Peyer's patch (tissue), 4 donors: ENCODE measurements at places on chromosomes 5 and 9. TPM values are rescaled to one million over a fixed set of nuclear protein-coding genes. Genes with fewer than 3 reads are reported as not detected.

Gene GAPT
- total RNA-seq: 0.57 TPM

Gene OSMR
- total RNA-seq: 12.6 TPM

Gene SETX
- total RNA-seq: 106 TPM

Gene INSL6
- not detected for total RNA-seq

Gene ECM2
- total RNA-seq: 13.4 TPM

Gene IL9
- total RNA-seq: not detected

DNA sequence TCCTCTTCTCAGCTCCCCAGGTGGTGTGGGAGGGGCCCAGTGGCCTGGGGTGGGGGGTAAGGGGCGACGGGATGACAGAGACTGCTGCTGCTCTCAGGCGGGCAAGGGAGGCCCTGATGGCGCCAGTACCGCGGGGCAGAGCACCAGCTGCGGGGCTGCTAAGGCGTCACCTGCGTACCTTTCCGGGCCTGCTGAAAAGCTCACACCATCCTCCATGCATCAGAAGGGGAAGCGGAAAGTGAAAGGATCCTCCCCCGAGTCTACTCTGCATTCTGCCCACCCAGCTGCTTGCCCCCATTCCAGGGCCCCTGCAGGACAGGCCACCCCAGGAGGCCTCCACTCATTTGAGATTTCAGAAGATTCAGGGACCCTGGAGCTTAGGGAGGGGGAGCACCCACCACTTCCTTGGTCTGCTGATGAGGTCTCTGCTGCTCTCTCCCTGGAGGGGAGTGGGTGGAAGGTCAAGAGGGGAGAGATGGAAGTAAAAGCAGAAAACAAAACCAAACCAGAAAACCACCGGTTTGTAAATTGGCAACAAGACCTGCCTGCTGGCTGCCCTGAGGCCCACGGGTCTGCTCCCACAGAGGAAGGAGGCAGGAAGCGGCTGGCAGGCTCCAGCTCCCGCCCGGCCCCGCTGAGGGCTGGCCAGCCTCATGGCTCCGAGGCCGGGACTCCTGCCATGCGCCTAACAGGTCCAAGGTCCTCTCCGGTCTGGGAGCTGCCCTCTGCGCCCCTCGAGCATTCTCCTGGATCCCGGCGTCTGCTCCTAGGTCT is 33.6 kb downstream of the PRRT1B start:
- DNase-seq: peak; percentile 78

DNA sequence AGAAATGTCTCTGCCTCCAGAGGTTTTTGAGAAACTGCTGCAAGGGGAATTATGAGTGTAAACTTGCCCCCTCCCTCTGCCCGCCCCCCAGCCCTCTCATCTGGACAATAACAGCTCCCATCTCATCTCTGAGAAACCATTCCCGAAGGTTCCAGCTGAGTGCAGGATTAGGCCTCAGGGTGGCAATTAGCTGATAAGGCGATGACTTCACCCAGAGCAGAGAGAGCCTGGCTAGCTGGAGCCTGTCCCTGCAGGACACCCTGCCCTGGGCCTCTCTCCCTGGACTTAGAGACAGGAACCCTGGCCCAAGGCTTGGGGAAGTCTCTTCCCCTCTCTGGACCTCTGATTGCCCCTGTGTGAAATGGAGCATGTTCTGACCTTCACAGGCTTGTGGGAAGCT is 45.7 kb upstream of the HAND1 start:
- DNase-seq: no peak

DNA sequence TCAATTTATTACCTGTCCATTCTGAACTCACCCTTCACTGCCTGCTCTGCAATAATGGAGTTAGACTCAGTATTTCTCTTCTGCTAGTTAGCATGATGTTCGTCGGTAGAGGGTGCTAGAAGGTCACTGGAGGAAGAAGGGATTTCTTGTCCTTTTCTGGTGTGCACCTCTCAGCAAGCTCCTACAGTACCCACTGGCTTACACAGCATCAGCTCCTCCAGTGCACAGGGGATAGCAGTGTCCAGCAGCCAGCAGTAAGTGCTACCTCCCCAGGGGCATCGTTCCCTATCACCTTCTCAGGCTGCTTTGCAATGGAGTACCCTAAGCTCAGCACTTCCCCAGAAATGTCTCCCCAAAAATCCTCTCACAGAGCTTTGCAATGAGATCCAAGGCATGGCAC is 45.9 kb upstream of the APC start:
- no peak for DNase-seq

DNA sequence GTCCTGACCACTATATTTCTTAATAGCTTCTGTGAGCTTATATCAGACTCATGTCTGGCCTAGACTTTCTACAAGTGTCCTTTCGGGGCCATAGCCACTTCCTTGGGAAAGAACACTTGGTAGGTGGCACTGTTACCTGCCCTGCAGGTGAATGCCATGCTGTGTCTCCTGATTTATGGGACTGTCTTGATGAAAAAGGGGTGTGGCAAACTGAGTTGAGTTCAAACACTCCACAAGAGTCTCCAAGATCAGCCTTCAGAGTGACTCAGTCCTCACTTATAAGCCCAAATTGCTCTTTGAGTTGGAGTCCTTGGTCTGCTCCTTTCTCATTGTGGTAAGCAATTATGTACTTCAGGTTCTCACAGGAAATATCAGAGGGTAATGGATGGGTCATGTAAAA is 9.9 kb upstream of the ANKHD1 start:
- DNase-seq: no peak

GRCh38 chr9:77028478-77028877 is 9.0 kb downstream of the FOXB2 start:
- no peak for DNase-seq

GRCh38 chr9:70465904-70466303 is 51.4 kb upstream of the KLF9 start:
- DNase-seq: no peak

GRCh38 chr5:53642061-53642460 is 81.6 kb downstream of the NDUFS4 start:
- DNase-seq: no peak

DNA sequence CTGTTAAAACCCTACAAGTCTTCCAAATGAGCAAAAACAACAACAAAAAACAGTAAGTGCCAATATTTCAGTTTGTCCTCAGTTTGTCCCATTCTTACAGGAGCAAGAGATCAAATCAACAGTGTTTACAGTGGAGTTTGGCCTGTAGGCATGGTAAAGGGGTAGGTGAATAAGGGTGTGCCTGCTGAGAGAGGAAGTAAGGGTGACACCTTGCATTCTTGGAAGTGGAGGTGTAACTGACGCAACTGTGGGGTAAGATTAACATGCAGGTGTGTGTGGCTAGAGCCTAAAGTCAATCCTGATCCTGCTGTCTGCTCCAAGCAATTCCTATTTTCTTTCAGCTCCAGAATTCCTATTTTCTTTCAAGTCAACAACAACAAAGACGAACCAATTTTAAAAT is 43.4 kb downstream of the PFDN1 start:
- peak; percentile 76 for DNase-seq

- DNase-seq: no peak
Measured at GRCh38 chr9:137493364-137494103, 34.4 kb upstream of the NSMF start.

- DNase-seq: no peak
Measured at GRCh38 chr5:96321345-96321744, 111.7 kb downstream of the PCSK1 start.

- no peak for DNase-seq
Measured at GRCh38 chr9:73597039-73597438, 445.4 kb downstream of the ANXA1 start.

DNA sequence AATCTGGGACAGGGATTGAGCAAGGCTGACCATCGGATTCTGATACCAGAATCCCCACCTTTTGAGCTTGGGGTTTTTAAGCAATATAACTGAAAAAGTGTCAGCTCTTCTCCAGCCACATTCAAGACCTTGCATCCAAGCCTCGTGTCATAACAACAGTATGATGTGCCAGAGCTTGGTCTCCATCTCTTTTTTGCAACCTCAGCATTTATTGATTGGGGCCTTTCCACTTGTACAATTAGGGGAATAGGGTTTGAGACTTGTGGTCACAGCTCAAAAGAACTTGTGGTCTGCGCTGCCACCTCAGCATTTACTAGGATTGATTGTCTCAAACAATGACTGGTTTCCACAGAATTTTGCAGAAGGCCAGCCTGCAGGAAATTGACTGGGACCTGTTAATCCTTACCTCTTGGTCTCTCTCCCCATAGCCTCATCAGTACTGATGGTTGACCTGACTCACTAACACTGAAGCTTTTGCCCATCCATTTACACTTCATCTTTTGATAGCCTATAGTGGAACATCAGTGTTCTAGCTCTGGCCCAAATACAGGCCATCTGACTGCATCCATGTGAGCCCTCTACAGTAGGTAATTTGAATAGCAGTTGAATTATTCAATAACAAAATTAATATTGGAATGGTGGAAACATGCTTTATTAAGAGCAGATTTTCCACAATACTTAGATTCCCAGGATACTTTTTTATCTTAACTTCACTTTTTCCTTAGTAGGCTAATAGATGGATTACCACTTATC is 381.6 kb upstream of the PRR16 start:
- no peak for DNase-seq

- no peak for DNase-seq
Measured at GRCh38 chr5:42721484-42721883, 35.1 kb upstream of the CCDC152 start.

GRCh38 chr5:79588696-79589095 is 23.5 kb upstream of the TENT2 start:
- no peak for DNase-seq

- no peak for DNase-seq
Measured at GRCh38 chr9:6757132-6757455, 679 bp upstream of the KDM4C start.
